ENCODE measurements at places on chromosomes 1 and 21. TPM values are rescaled to one million over a fixed set of nuclear protein-coding genes. Genes with fewer than 3 reads are reported as not detected.

The AIRE gene
- polyA plus RNA-seq, result not detected

The UMODL1 gene
- polyA plus RNA-seq, result not detected

The SPATA17 gene
- polyA plus RNA-seq, result 0.81 TPM

The FCGR2B gene
- 0.05 TPM for polyA plus RNA-seq

The NAV1 gene
- 16.1 TPM for polyA plus RNA-seq

The CFAP57 gene
- polyA plus RNA-seq, result 0.36 TPM

DNA sequence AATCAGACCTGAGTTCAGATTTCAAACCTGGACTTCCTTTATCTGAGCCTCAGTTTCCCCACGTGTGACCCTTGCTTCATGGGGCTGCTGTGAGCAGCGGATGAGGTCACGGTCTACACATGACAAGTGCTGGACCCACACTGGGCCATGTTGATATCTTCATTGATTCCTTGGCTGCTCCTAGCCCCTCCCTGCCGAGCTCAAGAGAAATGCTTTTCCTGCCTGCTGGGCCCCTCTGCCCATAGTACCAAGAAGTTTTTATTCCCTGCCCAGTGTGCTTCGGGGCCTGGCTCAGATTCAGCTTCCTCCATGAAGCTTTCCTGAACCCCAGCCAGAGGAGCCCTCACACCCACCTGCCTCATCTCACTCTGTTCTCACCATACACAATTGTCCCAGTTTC, 181.6 kb downstream of the PTPRU start:
- no peak for DNase-seq

GRCh38 chr1:200415227-200415626, 5.4 kb upstream of the ZNF281 start:
- no peak for DNase-seq

DNA sequence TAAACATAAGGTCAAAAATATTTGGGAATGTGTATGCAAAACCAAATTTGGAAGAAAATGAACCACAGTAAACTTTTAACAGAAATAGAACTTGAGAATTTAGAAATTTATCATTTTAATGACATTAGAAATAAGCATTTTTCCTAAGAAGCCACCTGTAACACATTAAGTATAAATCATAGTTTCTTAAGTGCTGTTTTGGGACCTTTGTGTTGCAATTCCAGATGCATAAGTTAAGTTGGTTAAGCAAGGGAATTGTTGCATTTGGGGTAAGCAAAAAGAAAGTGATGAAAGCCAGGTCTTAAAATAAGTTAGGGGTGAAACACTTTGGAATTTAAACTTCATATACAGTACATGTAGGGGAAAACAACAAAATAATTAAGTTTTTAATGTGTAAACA, 49.8 kb downstream of the CDKN2C start:
- no peak for DNase-seq

DNA sequence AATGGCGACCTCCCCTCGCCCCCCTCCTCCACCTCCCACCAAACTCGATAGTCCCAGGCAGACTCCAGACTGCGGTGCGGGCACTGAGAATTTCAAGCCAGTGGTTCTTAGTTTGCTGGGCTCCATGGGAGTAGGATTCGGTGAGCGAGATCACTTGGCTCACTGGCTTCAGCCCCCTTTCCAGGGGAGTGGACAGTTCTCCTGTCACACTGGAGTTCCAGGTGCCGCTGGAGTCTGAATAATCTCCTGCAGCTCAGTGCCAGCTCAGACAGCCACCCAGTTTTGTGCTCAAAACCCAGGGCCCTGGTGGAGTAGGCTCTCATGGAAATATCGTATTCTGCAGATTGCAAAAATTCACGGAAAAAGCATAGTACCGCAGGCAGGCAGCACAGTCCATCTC, 7.6 kb downstream of the OR2M7 start:
- DNase-seq, result no peak

DNA sequence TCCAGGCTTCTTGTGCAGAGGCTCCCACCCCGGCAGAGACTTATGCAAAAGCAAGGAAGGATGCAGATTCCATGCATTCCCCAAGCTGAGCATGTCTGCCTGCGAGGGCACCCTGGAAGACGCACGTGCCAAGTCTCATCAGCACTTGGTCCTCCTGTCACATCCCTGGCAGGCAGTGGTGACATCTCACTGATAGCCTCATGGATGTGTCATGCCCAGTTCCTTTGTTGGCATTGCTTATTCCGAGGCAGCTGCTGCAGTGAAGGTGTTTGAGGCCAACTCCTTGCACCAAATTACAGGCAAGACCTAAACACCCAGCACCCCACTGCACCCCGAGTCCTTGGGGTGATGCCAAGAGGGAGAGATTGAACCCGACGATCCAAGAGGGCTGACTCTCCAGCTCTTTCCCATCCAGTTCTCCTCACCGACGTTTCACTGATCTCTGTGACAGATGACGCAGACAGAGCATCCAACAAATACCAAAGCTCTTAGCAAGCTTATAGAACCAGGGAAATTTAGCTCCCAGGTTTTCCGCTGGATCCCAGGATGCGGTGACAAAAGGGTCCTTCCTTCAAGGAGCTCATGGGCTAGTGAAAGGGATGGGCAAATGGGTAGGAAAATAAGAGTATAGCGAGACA, 611.1 kb downstream of the AJAP1 start:
- no peak for DNase-seq

- no peak for DNase-seq
These were observed 73.5 kb upstream of the LRRC7 start for GRCh38 chr1:69494221-69494620.

DNA sequence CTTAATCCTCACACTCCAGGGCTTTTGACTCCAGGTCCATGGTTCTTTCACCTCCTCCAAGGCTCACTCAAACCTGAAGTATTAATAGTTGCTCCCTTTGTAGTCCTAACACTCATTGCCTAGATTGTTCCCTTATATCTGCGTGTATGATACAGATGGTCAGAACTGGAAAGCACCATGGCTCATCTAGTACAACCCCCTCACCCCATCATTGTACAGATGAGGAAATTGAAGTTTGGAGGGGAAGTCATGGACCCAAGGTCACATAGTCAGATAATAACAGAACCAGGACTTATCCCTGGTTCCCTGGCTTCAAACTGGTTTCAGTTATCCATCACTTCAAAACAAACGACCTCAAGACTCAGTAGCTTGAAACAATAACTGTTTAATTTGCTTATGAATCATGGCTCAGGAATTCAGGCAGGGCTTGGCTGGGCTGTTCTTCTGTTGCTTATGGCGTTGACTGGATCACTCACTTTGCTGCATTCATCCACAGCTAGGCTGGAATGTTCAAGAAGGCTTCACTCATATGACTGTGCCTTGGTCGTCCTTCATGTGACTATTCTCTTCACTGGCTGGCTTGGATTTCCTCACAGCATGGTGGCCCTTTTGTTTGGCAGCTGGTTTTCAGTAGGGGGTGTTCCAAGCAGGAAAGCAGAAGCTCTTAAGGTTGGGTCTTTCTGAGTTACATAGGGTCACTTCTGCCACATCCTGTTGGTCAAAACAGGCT, 5.0 kb downstream of the NOS1AP start:
- no peak for DNase-seq

GRCh38 chr1:11898831-11899467, 27.3 kb downstream of the KIAA2013 start:
- DNase-seq, result no peak

DNA sequence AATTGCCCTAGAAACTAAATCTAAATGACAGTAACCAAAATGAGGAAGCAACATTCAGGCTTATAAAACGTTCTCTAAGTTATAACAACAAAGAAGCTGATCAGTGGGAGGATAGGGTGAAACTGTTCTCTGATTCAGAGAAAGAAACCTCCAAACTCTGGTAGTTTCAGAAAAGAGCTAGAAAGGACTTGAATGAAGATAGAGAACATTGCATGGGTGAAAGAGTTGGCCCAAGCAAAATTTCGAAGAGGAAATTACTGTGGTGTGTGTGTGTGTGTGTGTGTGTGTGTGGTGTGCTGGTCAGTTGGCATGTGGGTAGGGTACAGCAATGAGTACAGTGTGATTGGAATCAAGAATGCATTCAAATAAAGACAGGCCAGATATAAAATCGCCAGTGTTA, 16.5 kb upstream of the SPAG17 start:
- DNase-seq, result no peak

DNA sequence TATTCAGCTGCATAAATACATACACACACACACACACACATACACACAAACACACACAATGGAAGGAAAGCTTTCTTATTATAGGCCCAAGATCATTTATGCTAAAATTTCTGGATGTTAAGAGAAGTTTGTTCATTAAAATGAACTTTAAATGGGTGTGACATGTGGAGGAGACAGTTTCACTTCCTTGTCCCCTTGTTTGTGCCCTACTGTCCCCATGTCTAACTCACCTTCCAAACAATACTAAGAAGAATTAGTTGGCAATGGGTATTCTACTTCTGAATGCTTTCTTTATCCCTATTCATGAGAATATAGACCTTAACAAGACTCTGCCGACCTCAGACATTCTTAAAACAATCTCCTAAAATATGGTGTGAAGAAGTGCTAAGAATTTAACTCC, 63.5 kb upstream of the NRIP1 start:
- no peak for DNase-seq

DNA sequence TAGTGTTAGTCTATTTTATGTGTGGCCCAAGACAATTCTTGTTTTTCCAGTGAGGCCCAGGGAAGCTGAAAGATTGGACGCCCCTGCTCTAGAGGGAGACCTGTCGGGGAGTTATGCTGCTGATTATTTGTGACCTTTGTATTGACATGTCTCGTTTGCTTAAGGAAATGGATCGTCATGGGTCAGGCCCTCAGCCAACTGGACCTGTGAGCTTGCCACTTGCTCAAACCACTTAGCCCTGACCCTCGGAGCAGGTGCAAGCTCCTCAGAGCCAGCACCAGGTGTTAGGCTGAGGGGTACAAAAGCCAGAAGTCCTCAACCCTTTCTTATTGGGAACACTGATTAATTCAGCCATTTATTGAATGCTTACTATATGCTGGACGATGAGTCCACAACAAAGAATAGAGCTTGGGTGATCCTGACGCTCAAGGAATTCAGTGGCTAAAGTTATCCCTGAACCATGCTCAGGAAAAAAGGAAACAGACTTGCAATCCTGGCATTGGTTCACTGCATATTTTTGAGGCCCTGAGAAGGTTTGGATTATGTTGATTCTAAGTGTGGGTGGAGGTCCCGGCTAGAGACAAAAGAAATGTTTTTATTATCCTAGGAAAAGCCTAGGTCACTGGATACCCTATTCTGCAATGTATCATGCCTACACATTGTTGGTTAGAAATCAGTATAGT, 19.0 kb downstream of the TGFB2 start:
- DNase-seq, result no peak

DNA sequence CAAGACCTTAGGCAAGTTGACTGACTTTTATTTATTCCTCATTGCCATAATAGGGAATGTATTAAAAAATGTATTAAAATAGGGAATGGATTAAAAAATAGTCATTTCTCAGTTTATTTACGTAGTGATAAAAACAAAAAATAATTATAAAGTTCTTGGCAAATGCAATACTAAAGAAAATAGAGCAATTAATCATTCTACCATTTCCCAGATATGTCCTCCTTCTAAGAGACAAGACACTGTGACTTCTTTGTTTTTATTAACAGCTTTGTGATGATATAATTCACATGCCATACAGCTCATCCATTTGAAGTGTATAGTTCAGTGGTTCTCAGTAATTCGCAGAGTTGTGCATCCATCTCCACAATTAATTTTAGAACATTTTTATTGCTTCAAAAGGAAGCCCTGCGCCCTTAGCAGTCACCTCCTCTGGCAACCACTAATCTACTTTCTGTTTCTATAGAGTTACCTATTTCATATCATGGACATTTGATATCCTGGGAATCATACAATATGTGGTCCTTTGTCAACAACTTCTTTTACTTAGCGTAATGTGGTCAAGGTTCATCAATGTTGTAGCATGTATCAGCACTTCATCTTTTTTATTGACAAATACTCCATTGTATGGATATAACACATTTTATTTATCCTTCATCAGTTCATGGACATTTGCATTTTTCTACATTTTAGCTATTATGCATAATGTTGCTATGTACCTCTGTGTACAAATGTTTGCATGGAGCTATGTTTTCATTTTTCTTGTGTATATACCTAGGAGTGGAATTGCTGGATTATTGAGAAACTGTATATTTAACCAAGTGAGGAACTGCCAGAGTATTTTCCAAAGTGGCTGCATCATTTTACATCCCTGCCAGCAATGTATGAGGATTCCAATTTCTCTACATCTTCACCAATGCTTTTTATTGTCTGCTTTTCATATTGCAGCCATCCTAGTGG, 5.6 kb downstream of the TBX19 start:
- DNase-seq, result no peak

- no peak for DNase-seq
These were observed 9.0 kb downstream of the CTSK start for GRCh38 chr1:150799089-150799488.
